ENCODE measurements at places on chromosomes 1 and 21.

GRCh38 chr1:25875154-25875855 lies at the start of gene PAQR7:
TSS of gene PAQR7 (minus strand) at chr1:25875708. CDS start at chr1:25863839, 11,869 bp downstream.
- DNase-seq: peak; percentile 65

DNA sequence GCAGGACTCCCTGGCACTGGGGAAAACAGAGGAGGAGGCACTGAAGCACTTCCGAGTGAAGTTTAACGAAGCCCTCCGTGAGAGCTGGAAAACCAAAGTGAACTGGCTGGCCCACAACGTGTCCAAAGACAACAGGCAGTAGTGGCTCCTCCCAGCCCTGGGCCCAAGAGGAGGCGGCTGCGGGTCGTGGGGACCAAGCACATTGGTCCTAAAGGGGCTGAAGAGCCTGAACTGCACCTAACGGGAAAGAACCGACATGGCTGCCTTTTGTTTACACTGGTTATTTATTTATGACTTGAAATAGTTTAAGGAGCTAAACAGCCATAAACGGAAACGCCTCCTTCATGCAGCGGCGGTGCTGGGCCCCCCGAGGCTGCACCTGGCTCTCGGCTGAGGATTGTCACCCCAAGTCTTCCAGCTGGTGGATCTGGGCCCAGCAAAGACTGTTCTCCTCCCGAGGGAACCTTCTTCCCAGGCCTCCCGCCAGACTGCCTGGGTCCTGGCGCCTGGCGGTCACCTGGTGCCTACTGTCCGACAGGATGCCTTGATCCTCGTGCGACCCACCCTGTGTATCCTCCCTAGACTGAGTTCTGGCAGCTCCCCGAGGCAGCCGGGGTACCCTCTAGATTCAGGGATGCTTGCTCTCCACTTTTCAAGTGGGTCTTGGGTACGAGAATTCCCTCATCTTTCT lies 75.5 kb downstream of the PIK3CD start:
- no peak for DNase-seq

- DNase-seq: no peak
These were observed 413.4 kb downstream of the DSCAM start for GRCh38 chr21:40433538-40433937.

DNA sequence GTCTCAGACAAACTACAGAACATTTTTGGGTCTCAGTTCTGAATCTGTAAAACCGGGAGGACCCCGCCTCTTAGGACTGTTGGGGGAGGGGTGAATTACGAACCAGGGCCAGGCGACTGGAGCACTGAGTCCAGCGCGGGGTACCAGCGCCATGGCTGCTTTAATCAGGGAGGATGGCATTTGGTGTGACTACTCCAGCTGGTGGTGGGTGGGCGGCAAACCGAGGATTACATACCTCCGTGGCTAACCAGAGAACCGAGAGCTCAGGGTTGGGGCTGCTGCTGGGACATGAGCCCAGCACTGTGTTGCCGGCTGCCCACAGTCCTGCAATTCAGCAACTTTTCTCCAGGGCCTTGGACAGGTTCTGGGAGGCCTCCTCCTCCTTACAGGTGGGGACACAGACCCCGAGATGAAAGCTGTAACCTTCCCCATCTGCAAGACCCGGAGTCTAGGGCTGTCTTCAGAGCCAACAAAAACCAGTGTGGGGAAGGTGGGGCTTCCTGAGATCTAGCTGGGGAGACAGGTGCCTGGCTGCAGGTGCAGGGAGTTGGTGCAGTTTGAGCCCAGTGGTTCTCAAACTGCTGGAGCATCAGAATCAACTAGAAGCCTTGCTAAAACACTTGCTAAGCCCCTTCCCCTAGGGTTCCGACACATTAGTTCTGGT lies 273.5 kb downstream of the FOXD2 start:
- no peak for DNase-seq

DNA sequence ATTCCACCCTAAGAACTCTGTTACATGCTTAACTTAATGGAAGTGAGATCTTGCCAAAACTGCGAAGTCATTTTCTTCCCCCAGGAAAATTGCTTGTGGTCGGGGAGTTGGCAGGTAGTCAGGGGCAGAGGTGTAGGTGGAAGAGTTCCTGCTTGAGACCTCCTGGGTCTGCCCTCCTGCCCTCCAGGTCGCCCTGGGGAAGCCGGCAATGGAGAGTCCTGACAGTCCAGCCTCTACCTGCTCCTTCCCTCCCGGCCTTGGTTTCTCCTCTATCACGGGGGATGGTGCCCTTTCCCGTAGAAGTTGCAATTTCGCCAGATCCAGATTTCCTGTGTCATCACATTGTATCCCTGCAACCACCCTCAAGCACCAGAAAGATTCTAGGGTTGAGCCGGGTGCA lies 463.8 kb downstream of the MATN1 start:
- no peak for DNase-seq

DNA sequence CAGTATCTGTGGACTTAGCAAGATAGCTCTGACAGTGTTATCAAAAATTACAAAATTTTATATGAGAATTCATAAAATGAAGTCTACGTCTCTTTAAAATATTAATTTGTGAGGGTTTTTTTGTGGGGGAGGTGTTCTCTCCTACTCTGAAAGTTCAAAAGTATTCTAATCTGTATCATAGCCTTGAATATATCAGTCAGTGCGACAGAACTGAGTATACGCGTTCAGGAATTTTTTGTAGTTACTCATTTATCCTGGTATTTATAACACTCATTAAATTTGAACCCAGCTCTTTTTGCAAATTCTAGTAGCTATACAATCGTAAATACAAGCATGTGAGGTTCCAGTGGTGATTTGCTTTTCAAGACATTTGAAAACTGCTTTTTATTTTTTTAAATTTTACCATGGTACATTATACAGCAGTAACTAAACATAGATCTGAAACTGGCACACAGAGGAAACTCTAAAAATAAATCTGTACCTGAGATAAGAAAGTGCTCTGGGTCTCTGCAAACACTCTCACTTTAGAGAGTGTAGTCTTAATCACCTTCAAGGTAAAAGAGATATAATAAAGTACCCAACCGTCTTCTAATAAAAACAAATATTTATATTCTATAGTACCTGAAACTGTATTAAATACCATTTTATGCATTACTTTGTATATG lies 178.4 kb upstream of the ADAMTS5 start:
- no peak for DNase-seq

DNA sequence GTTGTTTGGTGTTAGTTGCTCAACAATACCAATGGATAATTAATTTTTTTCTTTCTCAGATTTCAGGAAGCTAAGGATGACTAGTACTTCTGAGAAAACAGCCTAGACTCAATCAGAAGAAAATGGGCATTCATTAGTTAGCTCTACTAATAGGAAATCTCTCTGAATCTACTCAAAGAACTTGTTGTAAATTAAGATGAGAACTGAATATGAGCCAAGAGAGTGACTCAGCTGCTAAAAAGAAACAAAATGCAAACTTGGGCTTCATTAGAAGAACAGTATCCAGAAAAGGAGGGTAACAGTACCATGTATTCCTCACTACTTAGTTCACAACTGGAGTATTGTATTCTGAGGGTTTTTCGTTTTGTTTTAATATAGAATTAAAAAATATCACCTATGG lies 12.5 kb downstream of the FOXJ3 start:
- no peak for DNase-seq

GRCh38 chr1:32758795-32759430 lies 56.3 kb upstream of the SYNC start:
- no peak for DNase-seq

- DNase-seq: no peak
These were observed 25.9 kb upstream of the DNAJC11 start for GRCh38 chr1:6727535-6727934.

DNA sequence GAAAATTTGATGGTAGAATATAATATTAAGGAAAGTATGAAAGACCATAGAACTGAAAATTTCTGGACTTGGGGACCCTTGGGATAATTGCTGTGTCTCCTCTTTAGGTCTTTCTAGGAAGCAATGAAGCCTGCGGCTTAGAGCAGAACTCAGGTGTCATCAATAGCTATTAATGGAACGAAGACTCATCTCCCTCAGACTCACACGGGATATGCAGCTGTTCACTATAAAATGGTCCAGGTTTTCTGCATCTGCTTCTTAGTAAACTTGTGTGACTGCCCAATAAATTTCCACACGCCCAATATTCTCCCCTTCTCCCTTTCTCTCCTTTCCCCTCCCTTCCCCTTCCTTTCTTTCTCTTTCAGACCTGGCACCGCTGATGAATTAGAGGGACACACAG lies 392.5 kb downstream of the HLX start:
- no peak for DNase-seq

DNA sequence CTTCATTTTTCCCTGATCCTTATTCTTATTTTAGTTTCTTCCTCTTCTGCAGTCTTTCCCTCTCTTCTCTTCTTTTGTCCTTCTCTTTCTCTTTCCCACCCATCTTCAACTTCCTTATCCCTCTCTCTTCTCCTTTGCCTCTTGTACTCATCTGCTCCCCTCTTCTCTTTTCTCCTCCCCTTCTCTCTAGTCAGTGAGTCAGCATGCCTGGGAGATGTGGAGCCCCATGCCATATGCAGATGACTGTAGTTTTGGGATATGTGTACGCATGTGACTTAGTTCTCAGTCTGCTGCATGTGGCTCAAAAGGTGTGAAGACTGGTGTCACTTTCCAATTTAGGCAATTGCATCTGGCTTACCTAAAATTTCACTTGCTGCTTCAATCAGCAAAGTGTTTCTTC lies 10.4 kb downstream of the DNAJC6 start:
- DNase-seq: no peak

DNA sequence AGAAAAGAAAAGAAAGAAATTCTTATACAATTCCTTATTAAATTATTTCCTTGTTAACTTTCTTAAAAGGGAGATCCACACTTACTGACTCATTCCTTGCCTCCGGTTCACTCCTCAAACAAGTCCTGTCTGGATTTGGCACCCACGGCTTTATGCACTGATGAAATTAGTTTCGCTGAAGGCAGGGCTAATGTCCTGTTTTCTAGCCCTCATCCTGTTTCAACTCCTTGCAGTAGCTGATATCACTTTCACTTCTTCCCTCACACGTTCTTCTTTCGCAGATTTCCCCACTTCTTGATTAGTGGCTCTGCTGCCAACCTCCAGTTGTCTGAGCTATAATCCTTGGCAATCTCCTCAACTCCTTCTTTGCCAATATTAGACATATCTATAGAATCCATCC lies 215.2 kb downstream of the URB2 start:
- no peak for DNase-seq

GRCh38 chr1:31776516-31776915 lies 12.4 kb upstream of the ADGRB2 start:
- no peak for DNase-seq

DNA sequence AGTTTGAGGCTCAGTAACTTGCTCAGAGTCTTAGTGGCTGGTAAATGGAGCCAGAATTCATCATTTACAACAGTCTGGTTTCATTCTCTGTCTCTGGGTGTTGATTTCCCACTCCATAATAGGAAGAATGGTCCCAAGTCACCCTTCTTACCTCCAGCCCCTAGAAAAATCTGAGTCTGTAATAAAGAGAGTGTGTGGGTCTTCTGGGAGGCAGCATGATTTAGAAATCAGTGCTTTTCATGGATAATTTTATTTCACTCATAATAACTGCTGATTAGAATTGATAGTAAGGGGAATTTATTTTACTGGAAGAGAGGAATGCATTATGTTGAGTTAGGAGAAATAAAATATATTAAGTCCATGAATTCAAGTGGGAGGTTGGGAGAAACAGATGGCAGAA lies 2.1 kb downstream of the PLA2G2D start:
- DNase-seq: no peak

- DNase-seq: no peak
These were observed 74.1 kb downstream of the OLFML2B start for GRCh38 chr1:161949548-161949947.

GRCh38 chr1:18093646-18094045 lies 14.0 kb upstream of the IGSF21 start:
- no peak for DNase-seq

- DNase-seq: no peak
These were observed 262.8 kb downstream of the RWDD3 start for GRCh38 chr1:95496773-95497172.

DNA sequence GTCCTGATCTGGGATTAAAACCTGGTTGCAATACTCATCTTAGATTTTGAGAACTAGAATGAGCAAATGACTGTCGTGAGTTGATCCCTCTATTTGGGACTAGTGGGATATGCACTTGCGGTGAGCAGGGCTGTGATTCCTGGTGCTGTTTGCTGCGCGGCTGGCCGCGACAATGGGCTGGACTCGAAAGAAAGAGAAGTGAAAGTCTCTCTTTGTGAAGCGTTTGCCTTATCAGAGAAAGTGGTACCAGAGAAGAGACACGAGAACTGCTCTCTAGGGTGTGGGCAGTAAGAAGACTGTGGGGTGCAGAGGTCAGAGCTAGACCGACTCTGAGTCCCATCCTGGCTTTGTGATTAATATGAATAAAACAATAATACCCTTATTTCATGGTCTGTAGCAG lies 8.6 kb downstream of the ST6GALNAC3 start:
- DNase-seq: no peak

DNA sequence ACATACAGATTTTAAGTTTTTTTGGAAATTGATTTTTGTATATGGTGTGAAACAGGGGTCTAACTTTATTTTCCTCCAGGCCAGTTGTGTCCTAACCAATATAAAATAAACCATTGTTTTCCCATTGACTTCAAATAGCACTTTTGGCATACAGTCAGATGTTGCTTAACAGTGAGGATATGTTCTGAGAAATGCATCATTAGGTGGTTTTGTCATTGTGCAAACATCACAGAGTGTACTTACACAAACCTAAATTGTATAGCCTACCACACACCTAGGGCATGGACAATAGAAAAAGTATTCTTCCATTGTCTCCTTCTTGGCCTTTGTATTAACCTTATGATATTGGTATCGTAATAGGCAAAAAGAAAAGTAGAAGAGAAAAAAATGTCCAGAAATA lies 37.4 kb upstream of the DISP1 start:
- no peak for DNase-seq

- no peak for DNase-seq
These were observed 18.0 kb downstream of the KLHL12 start for GRCh38 chr1:202908998-202909397.

DNA sequence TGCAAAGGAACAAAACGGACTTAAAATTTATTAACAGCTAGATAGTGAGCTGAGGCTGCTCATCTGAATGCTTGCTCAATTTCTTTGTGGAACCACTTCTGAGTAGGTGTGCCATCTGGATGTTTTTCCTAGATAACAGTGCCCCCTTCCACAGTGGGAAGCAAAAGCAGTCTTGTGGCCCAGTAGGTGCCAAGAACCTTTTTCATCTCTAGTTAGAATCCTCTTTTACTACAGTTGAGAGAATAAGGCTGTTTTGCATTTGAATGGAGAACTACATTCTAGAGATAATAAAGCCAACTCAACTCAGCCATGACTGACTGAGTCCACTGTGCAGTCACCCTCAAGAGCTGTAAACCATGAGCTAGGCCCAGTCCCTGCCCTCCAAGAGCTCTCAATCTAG lies 13.3 kb downstream of the F3 start:
- no peak for DNase-seq

DNA sequence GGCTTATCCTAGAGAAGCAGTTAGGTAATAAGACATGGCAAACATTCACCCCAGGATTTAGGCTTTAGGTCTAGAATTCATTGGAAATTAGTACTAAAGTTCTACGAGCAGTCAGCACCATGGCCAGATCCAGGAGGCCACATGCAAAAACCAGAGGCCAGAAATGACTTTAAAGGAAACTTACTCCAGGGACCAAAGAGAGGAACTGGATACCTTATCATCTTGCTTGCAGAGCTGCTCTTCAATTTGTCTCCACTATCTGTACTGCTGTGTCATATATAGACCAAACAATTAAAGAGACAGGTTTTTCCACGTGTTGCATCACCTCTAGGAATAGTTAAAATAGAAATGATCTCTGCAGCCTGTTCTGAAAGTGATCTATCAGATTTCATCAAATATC lies 127.8 kb downstream of the LMX1A start:
- no peak for DNase-seq

- no peak for DNase-seq
These were observed 16.0 kb upstream of the POU3F1 start for GRCh38 chr1:38062361-38063288.

GRCh38 chr1:6258675-6259074 lies 2.2 kb downstream of the GPR153 start:
- no peak for DNase-seq

Data from cortex of kidney (tissue), 1 donor.